ENCODE measurements at places on chromosomes 13 and 19.

DNA sequence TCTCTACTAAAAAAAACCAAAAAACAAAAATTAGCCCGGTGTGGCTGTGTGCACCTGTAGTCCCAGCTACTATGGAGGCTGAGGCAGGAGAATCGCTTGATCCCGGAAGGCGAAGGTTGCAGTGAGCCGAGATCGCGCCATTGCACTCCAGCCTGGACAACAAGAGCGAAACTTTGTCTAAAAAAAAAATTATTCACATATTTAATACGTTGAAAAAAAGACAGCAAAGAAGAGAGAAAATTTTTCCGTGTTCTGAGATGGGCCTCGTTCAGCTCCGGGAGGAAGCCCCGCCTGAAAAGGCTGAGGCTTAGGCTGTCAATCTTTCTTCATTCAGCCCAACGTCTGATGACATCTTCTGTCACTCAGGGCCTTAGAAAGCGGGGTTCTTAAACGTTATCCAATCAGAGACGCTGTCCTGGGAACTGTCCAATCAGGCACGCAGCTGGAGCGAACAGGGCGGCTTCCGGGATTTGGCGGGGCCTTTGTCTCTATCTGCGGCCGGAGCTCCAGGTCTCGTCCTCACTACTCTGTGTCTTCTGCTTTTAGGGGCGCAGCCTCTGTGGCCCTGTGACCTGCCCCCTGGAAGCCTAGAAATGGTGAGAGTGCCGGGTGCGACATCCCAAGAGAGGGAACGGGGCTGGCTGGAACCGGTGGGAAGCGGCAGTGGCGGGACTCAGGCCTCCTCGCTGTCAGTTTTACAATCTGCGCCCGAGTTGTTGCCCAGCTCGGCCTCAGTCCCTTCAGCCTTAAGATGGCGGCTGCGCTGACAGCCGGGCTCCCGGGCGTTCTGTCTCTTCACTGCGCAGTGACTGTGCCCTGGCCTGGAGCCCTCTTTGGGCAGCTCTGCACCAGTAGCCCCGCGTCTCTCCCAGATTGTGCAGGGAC, at the start of gene ZNF726:
TSS of gene ZNF726 (plus strand) at position 485 of the 885 bp plus-strand sequence. CDS start at position 594, 109 bp downstream.
- DNase-seq: peak; percentile 42

DNA sequence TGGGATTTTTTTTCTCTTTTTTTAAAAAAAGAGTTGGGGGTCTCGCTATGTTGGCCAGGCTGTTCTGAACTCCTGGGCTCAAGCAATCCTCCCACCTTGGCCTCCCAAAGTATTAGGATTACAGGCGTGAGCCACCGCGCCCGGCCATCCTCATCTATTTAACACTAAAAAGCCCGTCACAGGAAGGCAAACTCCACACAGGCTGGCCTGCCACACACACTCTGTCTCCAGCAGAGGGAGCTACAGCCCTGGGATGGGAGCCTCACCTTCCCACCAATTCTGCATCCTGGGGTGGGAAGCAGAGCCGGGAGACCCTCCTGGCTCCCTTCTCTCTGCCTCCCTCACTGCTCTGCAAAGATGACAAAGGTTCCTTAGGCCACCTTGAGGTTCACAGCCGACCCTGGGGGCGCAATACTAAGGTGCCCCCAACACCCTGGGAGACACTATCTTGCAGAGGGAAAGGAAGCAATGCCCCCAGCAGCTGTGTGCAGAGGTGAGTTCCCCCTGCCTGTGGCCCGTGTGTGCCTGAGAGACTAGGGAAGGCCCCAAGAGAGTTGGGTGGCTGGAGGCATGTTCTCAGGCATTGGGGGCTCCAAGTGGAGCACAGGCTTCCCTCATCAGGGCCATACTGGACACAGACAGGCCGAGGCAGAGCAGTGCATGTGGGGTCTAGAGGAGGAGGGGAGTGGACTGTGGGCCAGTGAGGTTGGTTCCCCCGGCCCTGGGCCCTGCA, 27.4 kb upstream of the TIMM44 start:
- DNase-seq: peak; percentile 48

DNA sequence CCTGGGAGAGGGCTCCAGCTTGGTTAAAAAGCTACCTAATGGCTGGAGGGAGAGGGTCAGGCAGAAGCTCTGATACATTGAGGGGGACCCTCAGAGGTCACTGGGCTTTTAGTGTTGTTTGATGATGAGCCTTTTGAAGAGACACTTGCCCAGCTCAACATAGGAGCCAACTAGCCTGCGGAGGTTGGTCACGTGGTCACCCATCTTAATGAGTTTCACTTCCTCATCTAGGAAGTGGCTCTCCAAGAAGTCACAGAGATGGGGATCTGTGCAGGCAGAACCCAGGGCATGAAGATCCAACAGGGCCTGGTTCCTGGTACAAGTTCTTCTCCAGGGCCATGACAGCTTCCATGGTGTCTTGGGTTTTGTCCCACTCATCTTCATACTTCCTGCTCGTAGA, 33.4 kb downstream of the IPO5 start:
- no peak for DNase-seq

DNA sequence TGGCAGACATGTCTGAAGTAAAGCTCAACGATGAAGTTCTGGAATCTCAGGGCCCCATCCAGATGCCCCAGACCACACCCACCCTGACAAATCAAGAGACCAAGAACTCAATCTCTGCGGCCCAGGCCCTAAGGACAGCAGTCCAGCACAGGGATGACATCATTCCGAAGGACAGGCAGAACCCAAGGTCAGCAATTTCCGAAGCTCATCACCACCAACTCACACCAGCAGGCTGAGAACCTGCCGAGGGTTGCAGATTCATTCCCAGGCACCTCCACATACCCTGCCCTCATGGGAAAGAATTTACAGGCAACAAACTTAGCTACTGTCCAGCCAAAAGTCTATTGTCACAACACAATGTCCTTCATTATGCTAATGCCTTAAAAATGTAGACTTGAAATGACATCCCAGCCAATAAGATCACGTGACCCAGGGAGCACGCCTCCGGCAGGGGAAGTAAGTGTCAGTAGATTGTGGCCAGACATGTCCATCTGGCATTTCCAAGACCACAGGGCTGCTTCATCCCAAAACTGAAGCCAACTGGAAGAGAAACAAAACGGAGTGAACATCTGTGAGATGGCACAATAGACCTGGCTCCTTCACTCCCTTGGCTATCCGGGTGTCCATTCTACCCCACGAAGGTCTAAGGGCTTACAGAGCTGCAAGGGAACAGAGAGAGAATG, 98.8 kb downstream of the CRYL1 start:
- no peak for DNase-seq

DNA sequence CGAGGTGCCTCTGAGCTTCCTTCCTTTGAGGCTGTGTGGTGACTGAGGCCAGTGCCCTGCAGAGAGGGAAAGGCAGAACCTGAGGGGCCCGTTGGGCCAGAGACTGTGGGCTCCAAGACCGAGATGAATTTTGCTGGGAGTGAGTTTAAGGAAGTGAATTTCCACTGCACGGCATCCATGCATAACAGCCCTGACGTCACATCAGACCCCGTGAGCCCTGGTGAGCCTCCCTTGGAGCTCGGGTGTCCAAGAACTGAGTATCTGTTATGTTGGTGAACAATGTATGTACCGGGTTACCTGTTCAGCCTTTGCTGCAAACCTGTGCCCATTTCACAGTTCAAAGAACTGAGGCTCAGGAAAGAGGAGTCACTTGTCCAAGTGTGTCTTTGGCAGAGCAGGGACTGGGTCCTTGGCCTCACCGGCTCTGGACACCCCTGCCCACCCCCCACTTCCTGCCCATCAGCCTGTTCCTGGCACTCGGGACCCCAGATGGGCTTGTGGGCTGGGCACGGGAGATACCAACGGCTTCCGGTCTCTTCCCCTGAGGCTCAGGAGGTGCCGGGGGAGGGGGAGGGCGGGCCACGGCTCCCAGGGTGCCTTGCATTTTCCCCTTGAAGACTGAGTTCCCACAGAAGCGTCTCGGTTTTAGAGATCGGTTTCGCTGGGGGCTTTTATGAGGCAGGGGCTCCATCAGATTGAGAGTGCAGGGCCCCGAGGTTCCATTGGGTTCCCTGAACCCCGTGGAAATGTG, 33.7 kb downstream of the NFILZ start:
- no peak for DNase-seq

All from GM12891 (cell line).